ENCODE measurements at places on chromosomes 7 and 10.

DNA sequence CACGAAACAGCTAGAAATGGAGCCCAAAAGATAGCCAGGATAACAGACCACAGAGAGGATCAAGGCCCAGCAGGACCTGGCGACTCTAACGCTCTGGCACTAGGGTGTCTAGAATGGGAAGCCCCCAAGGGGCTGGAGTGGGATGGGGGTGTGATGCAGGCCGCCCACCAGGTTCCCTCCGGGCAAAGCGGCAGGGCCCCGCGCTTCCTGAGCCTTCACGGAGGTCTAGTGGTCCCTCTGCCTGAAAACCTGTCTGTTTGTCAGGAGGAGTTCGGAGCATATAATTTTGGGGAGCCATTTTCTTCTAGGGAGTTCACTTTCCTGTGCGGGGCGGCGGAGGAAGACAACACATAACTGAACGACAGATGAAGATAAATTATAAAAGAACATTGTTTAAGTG, 48.2 kb upstream of the FXYD4 start:
- no peak for DNase-seq

DNA sequence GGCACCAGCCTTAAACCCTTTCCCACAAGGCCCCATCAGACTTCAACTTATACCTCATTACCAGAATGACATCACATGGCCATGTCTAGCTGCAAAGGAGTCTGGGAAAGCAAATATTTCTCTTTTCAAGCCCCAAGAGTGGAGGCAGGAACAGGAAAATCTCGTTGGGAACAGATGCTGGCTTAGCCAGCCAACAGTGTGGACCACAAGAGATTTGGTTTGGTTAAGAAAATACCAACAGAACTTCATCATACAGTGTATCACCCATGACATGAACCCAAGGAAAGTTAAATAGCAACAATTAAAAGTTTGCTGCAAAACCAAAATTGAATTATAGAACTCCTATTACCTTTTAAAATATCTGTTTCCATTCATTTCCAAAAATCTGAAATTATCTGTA, 2.2 kb upstream of the MET start:
- DNase-seq = no peak

GRCh38 chr7:774161-775109, 47.4 kb upstream of the PRKAR1B start:
- peak; percentile 53 for DNase-seq

GRCh38 chr7:44043902-44044301, 600 bp upstream of the DBNL start:
- DNase-seq = no peak

DNA sequence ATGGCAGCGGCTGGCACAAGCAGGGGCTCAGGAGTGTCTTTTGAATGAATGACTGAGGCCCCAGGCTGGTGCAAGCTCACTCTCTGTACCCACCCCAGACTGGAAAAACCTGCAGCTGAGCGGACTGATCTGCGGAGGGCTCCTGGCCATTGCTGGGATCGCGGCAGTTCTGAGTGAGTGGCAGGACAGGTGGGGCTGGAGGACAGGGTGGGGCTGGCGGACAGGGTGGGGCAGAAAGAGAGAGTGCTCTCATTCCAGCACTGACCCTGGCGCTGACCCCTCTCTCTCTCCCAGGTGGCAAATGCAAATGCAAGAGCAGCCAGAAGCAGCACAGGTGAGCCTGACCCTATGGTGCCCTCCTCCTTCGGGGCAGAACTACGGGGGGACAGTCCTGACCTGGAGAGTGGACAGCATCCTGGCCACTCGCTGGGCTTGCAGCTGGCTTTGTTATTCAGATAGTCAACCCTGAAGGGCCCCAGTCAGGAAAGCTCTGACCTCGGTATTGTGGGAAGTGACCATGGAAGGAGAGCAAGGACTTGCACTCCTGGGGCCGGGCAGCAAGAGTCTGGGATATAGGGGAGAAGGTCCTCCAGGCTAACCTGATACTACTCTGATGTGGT, 4.1 kb downstream of the FXYD4 start:
- no peak for DNase-seq

GRCh38 chr7:73433924-73434700, 534 bp downstream of the FZD9 start:
- DNase-seq = no peak

GRCh38 chr10:77602913-77603533, 34.6 kb downstream of the KCNMA1 start:
- DNase-seq = no peak

All from suppressor macrophage treated with lipopolysaccharide for 4 hours (primary cell).